CD8-positive, alpha-beta memory T cell (primary cell): ENCODE measurements at places on chromosomes 3 and 15. TPM values are rescaled to one million over a fixed set of nuclear protein-coding genes. Genes with fewer than 3 reads are reported as not detected.

The STRIT1 gene
- not detected for polyA plus RNA-seq

The TMEM212 gene
- not detected for polyA plus RNA-seq

The SERINC4 gene
- 2.2 TPM for polyA plus RNA-seq

The GNB5 gene
- 46.0 TPM for polyA plus RNA-seq

The C15orf40 gene
- 58.1 TPM for polyA plus RNA-seq

The DPPA2 gene
- polyA plus RNA-seq: not detected

The MNS1 gene
- polyA plus RNA-seq: not detected

The FRMD5 gene
- polyA plus RNA-seq: 0.37 TPM

DNA sequence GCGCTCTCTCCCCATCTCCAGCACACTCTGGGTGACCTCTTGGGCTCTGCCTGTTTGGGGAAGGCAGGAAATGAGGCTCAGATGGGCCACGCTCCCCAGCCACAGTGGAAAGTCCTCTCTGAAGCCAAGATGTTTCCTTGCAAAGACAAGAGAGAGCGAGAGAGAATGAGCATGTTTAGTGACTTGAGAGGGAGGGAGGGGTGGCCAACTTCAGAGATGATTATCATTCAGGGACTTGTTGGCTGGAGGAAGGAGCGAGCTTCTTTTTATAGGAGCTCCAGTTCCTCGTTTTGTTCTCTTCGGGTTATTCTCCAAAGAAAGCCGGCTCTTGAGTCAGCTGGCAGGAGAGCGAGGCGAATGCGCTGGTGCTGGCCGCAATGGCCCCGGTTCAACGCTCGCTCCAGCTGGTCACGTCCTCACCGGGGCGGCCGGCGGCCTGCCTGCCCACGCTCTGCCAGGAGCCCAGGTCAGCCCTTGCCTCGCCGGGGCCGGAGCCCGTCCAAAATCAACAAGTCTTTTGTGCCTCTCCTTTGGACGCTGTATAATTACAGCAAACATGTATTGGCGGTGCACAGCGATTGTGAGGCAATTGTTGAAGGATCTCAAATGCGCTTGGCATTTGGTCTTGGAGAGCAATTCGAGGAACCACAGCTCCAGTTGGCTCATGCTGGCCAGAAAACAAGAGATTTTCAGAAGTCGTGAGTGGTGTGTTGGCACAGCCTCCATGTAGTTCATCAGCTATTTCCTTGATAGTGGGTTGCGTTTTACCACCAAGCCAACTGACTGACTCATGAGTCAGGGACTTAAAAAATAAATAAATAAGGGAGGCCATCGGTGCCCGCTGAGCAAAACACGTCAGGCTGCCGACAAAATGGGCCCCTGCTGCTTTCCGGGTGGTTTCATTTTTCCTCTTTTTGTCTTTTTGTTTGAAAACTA, 288.6 kb downstream of the UACA start:
- DNase-seq: peak; percentile 26

GRCh38 chr15:70271422-70272088, 173.8 kb upstream of the TLE3 start:
- DNase-seq: no peak

DNA sequence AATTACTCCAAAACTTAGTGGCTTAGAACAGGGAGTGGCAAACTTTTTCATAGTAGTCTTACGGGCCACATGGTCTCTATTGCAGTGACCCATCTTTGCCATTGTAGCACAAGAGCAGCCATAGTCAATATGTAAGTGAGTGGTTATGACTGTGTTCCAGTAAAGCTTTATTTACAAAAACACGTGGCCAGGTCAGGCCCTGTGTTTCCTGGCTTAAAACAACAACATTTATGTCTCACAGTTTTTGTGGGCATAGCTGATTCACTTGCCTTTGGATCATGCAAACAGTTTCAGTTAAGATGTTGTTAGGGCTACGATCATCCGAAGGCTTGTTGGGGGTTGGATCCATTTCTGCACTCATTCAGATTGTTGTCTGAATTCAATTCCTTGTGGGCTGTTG, 103.8 kb downstream of the CHCHD6 start:
- DNase-seq: no peak

- DNase-seq: no peak
Measured at GRCh38 chr3:27571345-27571744, 87.2 kb upstream of the SLC4A7 start.

DNA sequence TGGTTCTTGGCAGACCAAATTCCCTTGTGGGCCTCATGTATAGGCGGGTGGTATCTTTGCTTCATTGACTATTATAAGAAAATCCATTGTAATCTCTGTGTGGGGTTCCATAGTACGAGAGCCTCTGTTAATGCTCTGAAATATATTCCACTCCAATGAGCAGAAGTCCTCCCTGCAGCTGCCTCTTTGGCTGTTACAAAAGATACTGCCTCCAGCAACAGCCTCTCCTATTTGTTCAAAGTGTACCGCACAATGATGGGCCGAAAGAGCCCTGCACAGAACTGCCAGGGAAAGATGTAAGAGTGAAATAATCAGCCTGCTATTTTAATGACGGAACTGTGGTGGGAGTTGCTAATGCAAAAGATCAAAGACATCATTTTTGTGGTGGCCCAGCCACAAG, 48.9 kb downstream of the GRK7 start:
- no peak for DNase-seq

DNA sequence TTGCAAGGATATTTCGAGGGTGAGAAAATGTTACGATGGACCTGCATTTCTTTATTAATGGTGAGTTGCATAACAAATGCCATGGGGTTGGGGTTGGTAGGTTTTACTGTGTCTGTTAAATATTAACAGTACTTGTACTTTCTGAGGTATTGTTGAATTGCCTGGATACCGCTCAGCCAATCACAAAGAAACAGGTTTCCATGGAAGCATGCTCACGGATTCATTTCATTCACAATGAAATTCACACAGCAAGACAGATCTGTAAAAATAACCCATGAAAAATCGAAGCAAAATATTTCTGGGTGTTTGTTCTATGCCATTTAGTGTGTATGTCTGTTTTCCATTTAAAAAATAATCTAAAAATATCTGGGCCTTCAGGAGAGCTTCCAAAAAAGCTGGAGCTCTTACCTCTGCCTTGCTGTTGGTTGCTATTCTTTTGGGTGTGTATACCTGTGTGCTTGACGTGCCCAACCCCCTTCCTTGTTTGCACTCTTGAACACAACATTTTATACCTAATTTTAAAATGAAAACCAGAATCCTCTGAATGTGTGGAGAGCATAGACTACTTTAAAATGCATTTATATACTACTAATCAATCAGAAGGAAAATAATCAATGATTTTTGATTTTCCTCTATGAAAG, 479.8 kb upstream of the TBL1XR1 start:
- DNase-seq: no peak

DNA sequence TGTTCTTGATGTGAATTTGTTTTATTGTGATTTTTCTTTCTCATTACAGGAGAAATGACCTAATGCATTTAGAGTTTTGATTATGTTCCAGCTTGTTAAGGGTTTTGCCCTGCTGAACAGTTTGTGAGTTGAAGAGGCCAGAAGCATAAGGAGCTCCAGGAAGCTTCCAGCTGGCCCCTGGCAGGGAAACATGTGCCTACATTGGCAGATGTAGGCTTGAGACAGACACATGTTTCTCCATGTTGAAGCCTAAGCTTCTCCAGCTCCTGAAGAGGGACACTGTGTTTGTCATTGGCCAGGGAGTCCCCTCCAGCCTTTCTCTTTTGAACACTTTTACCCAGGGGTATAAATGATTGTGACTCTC, 88.4 kb downstream of the ASB7 start:
- no peak for DNase-seq

DNA sequence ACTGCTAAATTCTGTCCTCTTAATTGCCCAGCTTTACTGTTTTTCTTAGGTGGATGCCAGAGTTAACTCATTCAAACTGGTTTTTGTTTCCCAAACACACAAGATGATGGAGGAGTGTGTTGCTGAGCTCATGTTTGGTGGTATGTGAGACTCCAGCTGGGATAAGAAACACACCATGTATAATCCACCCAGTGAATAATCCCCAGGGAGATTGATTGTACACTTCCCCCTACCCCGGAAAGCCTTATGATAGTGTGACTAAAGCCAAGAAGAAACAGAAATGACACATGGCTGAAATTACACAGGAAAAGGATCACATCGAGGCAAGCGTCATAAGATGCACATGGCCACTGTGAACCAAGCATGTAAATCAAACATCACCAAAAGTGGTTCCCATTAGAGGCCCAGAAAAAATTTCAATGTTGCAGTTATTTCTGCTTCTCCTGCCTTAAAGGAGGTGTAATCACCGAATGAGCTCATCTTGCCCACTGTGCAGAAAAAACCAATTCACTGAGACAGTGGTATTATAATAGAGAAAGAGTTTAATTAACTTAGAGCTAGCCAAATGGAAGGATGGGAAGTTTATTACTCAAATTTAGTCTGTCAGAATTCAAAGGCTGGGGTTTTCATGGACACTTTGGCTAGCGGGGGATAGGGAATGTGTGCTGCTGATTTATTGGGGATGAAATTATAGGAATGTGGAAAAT, 56.7 kb upstream of the MAGI1 start:
- no peak for DNase-seq

GRCh38 chr15:87597346-87598052, 659.0 kb downstream of the NTRK3 start:
- no peak for DNase-seq

- DNase-seq: no peak
Measured at GRCh38 chr3:8854656-8855055, 85.2 kb upstream of the OXTR start.

DNA sequence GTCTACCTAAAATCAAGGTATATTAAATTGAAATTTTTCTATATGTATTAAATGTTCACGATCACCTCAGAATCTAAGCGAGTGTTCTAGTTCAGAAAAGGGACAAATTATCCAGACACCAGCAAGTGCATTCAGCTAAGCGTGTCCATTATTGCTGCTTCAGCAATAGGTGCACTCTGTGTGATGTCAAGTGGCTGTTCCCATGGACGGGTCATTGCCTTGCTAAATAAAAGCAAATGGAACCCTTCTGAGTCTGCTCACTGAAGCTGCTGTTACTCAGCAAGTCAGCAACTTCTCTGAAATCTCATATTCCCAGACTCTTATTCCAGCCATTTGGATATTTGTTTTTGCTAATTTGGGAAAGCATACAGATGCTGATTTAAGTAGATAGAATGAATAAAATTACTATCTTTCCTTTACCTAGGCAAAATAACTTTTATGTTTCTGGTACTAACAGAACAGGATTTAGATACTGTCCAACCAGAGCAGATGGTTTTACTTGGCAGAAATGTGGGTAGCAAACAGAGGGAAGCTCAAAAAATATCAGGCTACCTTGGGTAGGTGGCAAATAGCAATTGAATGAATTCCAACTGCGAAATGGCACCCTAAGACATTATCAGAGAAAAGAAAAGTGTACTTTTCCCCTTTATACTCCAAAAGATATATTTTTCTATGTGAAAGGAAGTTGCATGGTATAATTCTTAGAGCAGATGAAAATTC, 407.0 kb downstream of the GAP43 start:
- no peak for DNase-seq

- no peak for DNase-seq
Measured at GRCh38 chr15:71565631-71566160, 244.7 kb upstream of the NR2E3 start.

GRCh38 chr15:25886498-25887140, 23.5 kb upstream of the ATP10A start:
- DNase-seq: no peak

DNA sequence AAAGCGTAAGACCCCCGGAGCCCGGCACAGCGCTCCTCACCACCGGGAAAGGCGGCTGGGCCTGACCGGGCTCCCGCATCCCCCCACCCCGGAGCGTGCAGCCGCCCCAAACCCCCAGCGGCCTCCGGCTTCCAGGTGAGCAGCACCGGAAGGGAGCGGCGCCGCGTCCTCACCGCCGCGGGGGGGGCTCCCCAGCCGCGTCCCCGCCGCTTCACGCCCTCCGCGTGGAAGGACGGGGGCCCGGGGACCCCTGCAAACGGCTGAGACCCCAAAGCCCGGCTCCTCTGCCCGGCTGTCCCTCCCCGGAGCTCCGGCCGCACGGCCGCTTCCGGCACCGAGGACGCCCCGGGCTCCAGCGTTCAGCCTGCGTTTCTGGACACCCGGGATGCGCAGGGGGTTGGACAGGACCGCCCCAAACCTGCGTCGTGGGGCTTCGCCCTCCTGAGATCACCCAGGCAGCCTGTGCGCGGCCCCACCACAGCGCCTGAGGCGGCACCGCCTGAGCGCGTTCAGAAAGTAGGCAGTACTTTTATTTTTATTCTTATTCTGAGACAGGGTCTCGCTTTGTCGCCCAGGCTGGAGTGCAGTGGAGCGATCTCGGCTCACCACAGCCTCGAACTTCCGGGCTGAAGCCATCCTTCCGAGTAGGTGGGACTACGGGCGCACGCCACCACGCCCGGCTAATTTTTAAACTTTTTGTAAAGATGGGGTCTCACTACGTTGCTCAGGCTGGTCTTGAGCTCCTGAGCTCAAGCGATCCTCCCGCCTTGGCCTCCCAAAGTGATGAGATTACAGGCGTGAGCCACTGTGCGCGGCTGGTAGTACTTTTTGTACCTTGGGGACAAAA, 51.6 kb upstream of the BLM start:
- DNase-seq: peak; percentile 23

GRCh38 chr3:89104499-89104898, 2.9 kb upstream of the EPHA3 start:
- DNase-seq: no peak

DNA sequence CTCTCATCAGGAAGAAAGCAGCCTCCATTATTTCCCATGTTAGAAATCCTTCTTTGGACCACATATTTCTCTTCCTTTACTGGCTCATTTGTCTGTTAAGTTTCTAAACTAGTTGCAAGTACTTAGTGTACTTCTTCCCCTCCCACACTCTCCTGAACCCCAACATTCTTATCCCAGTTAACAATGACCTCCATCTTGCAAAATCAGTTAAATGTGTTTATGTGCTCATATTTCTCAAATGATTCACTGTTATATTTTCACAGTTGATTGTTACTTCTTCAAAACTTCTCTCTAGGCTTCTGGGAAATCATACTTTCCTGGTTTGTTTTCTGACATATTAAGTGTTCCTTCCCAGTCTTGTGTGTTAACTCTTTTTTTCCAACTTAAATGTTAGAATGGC, 856.9 kb downstream of the EPHA3 start:
- DNase-seq: no peak

DNA sequence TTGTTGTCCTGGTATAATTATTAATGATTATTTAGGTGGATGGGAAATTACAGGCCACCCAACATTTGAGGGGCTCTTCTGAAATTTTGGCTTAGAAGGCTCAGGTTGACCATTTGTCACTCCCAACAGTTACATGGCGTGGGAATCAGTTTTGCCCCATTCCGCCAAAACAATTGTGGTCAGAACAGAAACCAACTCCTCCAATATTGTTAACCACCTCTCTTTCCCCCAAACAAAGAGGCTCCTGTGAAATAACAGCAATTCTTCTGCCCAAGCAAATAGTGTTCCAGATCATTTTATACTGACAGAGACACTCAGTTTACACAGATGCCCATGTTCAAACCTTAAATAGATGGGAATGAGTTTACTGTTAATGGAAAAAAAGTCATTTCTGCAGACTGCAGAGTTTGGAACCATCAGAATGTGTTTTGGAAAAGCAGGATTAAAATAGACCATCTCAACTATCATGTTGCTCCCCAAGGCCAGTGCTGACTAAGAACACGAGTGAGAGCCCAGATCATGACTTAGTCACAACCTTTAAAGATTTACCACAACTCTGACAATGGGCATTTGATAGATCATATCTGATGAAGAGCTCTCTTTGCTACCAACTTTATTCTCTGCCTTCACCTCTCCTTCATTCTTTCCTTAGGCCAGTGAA, 102.1 kb downstream of the DUT start:
- DNase-seq: no peak
